Fibroblast of skin of scalp (primary cell): ENCODE measurements at places on chromosomes 16 and 17.

- no peak for DNase-seq
Observed at GRCh38 chr17:29021226-29021625, 15.4 kb upstream of the SEZ6 start.

DNA sequence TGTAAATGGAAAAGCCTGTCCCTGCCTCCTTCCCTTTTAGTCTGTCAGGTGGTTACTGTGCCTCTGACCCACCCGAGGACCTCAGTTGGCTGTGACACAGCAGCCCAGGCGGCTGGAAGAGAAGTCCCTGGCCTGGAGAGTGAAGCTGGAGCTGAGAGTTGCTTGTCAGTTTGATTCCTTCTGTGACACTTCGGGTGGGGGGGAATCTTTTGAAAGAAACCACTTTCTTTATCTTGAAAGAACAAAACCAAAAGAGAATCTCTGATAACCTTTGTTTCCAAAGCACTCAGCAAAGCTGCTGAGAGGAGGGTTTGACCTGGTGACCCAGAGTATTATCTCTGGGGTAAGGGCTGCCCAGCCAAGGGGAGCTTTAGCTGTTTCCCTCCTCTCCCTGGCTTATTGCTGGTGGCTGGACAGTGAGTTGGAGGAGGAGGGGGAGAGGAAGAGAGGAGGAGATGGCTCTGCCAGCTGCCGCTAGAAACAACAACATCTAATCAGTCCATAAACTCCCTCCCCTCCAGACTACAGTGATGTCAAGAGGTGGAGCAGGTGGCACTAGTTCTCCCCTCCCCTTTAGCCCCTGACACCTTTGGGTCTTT is 34.0 kb downstream of the YPEL2 start:
- DNase-seq, result no peak

DNA sequence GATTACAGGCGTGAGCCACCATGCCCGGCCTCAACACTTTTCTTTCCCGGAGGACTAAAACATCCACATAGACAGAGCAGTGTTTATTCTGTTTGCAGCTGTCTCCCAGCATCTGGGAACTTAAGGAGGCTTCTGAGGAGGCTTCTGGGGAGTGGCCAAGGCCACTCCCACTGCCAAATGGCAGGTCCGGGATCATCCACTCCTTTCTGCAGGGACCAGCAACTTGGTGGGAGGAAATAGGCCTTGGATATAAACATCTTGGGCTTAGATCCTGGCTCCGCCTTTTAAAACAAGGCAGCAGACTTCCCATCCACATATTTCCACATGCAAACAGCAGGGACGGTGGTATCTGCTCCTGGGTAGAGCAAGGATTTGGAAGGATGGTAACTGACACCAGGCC is 14.1 kb upstream of the SPATA32 start:
- no peak for DNase-seq

- DNase-seq, result peak; percentile 49
Observed at GRCh38 chr17:41492771-41493170, 3.1 kb upstream of the KRT36 start.

GRCh38 chr17:55564081-55564480 is 52.8 kb upstream of the SMIM36 start:
- DNase-seq, result no peak

DNA sequence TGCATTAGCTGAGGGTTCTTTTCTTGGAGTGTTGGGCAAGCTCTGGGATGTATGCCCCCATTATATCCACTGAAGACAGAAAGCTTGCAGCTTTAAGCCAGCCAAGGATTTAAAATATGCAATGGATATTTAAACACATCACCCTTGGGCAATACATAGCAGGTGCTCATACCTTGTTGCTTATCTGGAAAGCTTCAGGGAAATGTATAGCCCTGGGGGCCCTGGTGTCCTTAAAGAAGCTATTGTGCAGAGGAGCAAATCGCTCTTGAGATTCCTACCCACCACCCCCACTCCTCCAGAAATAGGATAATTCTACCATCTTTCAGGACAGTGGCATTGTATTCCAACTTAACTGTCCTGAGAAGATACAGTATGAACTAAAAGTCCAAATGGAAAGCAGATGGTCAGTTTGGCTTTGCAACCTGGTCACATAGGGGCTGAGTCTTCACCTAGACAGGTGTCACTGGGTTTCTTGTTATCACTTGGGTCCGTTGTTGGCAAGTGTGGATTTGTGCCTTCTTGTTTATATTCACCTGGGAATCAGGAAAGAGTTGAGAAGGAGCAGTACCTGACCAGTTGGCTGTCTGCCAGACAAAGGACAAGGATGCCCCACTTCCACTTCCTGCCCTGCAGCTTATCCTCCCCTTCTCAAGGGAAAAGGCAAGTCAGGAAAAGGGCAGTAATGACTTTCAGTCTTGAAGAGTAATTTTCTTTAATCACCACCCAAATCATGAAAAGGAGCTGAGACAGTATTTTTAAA is 3.4 kb downstream of the ANKRD40CL start:
- DNase-seq, result no peak
